ENCODE measurements at places on chromosomes 11 and 22.

DNA sequence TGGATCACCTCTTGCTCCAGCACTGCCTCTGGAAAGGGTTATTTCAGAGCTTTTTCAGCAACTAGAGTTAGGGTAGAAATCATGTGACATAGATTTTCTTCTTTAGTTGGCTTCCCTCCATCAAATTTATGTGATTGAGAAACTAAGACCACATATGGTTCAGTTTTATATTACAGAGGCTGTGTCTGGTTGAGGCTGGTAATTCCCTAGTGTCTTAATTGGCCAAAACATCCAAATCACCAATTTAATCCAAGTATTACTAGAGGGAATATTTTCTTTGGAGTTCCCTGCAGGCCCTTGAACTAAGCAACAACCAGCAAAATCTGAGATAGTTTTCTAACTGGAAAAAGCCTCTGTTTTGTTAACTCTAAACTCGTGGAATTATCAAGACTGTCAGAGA is 136.3 kb downstream of the ARHGAP42 start:
- DNase-seq: no peak

DNA sequence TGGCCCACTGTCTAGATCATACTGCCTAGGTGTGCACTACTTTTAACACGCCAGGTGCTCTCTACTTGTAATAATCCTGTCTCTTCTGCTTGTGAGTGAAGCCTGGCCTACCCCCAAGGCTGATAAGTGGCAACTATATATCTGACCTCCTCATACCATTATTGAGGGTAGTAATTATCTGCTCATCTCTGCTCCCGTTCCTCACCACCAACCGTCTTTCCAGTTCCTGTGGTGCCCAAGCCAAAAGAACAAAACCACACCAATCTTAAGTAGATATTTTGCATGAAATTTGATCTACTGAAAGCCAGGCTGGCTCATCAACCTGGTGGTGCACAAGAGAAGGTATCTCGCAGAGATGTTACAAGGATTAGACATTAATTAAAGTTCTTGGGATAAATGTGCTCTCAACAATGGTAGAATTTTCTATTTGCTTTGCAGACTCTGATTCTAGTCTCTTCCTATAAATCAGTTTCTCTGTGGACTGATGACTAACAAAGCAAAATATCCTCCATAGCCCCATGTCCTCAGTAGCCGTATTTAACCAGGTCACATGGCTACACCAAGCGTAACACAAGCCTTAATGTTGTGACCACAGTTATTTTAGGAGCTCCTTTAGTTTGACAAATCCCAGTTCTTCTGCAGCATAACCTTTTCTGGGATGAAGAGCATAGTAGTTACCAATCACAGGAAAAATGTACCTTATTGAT is 267.2 kb downstream of the NTM start:
- no peak for DNase-seq

DNA sequence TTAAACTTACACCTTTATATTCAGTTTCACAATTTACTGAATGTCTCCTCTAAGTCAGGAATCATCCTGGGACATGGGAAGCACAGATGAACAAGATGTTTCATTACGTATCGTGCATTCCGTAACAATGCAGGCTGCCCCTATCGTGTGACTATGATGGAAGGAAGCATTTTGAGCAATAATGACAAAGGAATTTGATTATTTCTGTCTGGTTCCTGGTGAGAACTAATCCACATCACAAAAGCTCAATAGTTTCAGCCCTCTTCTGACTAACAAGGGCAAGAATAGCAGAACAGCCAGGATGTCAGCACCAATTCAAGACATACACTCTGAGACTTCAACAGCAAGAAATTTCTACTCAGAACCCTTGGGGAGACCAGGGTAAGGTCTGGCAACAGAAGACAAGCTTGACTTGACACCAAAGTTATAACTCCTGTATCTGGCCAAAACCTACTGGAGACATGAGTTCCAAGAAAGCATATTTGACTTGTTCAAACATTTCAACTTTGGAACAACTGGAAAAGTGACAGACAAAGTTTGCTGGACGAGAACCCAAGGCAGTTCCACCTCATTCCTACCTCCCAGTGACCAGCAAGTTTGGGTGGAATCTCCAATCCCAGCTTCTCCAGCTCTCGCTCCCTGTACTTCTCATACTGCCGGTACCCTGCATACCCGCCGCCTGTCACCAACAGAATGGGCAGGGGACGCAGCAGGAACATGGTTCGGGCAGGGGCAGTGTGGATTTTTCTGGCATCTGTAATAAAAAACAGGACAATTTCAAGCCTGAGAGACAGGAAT is 14.3 kb downstream of the PISD start:
- DNase-seq: no peak

DNA sequence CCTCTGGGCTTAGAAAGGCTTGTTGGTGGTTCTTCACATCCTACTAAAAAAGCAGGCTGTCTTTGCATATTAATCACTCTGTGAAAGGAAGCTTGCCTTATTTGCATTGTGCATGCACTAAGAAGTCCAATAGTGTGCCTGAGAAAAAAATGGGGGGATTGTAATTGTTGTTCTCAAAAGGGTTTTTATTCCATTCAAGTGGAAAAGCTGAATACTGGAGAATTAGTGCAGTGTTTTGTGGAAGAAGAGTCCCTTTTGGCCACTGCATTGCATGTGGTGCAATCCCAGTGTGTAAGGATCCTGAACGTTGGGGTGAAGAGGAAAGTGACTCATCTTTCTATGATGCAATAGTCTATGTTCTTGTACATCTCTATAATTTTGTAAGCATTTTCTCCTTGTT is 16.5 kb downstream of the NCAM1 start:
- no peak for DNase-seq

Data from activated T-cell treated with anti-CD3 and anti-CD28 coated beads, Interleukin-2, amount 50 U/mL, for 4 hours (primary cell).